ENCODE measurements at places on chromosomes 7 and 10. TPM values are rescaled to one million over a fixed set of nuclear protein-coding genes. Genes with fewer than 3 reads are reported as not detected.

Gene WIPF3
- 0.30 TPM for total RNA-seq

Gene OR2A12
- not detected for total RNA-seq

Gene COL13A1
- total RNA-seq, result 2.1 TPM

Gene GPR26
- total RNA-seq, result not detected

Gene GJD4
- total RNA-seq, result not detected

Gene LAMTOR4
- total RNA-seq, result 682 TPM

Gene AOAH
- 1.1 TPM for total RNA-seq

Gene TMEM236
- not detected for total RNA-seq

Gene LIPF
- total RNA-seq, result not detected

Gene SFMBT2
- 4.5 TPM for total RNA-seq

Gene ANXA8
- total RNA-seq, result 98.0 TPM

- no peak for DNase-seq
These were observed 27.8 kb downstream of the TMEM236 start for GRCh38 chr10:17779784-17780183.

DNA sequence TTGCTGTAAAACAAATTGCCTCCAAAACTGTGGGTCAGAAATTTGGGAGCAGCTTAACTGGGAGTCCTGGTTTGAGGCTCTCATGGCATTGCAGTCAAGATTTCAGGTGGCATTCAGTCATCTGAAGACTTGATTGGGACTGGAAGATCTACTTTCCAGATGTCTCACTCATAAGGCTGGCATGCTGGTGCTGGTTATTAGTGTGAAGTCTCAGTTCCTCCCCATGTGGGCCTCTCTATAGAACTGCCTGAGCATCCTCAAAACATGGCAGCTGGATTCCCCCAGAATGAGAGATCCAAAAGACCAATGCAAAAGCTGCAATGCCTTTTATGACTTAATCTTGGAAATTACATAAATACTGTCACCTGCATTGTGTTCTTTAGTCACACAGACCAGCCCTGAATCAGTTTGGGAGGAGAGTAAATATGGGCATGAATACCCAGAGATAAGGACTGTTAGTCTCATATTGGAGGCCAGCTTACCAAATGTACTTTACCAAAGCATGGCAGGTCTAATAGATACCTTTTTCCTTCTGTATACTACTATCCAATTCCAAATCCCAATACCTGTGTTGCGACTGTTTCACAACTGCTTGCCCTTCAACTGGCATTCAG, 6.5 kb upstream of the HERPUD2 start:
- no peak for DNase-seq

- DNase-seq, result no peak
These were observed 441.3 kb upstream of the MKI67 start for GRCh38 chr10:128567551-128567950.

DNA sequence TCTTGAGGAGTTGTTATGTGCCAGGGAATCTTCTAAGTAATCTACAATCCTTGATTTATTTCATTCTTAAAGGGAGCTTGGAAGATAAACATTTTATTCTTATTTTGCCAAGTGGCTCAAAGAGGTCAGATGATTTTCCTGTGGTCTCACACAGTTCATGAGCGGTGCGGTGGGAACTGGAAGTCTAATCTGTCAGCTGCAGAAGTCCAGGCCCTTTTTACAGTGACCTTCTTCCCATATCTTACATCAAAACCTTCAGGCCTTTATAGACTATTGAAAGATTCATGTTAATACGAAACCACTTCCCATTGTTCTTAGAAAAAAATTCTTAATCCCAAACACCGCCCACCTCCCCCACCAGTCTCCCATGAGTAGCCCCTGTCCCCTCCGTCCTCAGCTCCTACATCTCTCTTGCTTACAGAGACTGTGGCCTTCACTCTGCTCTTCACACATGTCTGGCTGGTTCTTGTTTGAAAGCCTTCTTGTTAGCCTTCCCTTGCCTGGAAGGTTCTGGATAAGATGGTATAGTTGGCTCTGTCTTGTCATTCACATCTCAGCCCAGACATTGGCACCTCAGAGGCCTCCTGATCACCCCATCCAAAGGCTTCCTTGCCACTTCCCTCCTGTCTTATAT, 61.5 kb downstream of the ITGA8 start:
- no peak for DNase-seq

DNA sequence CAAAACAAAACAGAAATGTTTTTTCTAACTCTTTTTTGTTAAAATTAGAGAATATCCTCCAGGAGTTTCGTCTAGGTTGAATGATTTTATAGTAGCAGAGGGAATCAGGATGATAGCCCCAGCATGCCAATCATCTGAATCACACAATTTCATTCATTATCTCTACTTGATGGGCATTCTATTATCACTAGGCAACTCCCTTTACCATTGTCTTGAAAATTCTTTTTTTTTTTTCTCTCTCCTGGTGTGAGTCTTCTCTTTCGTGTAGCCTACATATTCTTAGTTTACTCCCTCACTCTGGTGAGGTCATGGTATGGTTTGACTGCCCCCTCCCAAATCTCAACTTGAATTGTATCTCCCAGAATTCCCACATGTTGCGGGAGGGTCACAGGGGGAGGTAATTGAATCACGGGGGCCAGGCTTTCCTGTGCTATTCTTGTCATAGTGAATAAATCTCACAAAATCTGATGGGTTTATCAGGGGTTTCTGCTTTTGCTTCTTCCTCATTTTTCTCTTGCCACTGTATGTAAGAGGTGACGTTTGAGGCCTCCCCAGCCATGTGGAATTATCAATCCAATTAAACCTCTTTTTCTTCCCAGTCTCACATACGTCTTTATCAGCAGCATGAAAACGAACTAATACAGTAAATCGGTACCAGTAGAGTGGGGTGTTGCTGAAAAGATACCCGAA, 105.0 kb downstream of the OTUD1 start:
- no peak for DNase-seq

- no peak for DNase-seq
These were observed 28.6 kb downstream of the PDSS1 start for GRCh38 chr10:26725837-26726727.

- DNase-seq, result no peak
These were observed 2.0 kb upstream of the KMT2E start for GRCh38 chr7:105011831-105012502.

DNA sequence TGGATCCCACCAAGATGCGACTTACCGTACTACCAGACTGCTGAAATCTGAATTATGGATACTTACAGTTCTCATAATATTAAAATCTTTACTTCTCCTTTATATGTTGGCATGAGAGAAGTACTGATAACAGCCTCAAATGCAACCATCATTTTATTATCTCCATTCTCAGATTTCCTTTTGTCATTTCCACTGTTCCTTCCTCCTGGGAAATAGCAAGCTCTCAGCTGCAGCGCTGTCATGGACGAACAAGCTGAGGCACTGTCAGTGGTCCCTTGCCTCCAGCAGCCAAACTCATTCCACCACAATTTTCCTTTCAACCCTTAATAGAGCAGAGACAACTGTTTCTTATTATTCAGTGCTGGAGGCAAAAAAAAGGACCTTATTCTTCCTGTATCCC, 478.4 kb downstream of the ARL4A start:
- no peak for DNase-seq

DNA sequence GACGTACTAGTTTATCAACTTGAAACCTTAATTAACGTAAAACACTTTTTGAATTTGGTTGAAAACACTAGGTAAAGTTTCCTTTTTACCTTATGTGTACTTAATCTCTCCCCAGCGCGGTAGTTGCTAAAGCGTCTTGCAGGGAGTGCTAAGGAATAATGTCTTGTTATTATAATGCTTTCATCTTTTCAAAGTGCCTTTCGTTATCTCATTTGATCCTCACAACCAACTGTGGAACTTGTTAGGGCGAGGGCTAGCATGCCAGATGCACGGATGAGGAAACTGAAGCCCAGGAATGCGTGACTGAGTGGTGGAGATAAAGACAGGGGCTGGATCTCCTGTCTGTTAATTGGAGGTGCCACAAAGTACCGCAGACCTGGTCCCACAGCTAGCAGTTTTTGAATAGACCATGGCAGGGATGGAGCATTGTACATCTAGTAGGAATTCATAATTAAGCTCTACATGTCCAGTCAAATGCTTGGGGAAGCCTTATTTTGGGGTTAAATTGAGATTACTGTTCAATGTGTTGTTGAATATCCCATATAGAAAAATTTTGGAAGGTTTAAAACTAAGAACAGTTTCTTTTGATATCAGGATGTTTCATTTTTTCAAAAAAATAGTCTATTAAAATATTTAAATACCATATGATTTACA, 234.3 kb downstream of the SH2D4B start:
- no peak for DNase-seq

DNA sequence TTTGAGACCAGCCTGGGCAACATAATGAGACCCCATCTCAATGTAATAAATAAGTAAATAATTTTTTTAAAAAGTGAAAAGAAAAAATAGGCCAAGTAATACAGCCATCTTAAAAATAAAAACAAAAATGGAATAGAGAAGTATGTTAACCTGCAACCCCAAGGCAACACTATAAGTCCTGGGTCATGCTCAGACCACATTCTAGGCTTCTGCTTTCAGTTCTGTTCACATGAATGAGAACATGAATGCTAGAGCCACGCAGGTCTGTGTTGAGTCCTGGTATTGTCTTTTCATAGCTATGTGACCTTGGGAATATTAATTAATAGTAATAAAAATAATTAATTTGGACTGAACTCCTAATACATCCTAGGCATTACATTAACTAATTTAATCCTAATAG, 284.0 kb downstream of the AUTS2 start:
- no peak for DNase-seq

- DNase-seq, result no peak
These were observed 180.8 kb upstream of the CACNA2D1 start for GRCh38 chr7:82624337-82624736.

- DNase-seq, result no peak
These were observed 71.3 kb downstream of the ORC5 start for GRCh38 chr7:104136561-104136960.

DNA sequence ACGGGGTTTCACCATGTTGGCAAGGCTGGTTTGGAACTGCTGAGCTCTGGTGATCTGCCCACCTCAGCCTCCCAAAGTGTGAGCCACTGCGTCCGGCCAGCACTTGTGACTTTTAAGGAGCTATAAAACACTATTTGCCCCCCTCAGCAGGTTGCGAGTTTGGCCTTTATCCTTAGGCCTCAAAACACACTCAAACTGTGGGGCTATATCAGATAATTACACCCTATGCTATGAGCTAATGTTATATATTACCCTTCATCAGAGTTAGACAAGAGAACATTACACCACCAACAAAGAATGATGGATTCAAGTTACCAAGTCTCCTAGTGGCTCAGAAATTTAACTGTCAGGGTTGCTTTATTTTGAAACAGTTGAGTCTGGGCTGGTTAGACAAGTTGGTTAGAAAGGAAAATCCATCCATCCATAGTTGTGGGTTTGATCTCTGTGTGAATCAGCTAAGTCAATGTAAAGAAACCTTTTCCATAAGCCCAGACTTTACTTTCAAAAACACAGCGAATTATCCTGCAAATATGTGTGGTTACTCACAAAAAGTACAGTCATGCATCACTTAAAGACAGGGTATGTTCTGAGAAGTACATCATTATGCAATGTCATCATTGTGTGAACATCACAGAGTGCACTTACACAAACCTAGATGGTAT, 115.8 kb downstream of the SEMA3D start:
- no peak for DNase-seq

DNA sequence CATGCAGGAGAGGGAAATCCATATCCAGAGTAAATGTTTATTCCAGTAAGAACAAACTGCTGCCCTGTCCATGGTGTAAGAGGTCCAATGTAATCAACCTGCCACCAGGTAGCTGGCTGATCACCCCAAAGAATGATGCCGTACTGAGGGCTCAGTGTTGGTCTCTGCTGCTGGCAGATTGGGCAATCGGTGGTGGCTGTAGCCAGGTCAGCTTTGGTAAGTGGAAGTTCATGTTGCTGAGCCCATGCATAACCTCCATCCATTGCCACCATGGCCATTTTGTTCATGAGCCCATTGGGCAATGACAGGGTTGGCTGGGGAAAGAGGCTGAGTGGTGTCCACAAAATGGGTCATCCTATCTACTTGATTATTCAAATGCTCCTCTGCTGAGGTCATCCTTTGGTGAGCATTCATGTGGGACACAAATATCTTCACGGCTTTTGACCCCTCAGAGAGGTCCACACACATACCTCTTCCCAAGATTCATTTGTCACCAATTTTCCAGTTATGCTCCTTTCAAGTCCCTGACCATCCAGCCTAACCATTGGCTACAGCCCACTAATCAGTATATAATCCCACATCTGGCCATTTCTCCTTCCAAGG, 23.3 kb upstream of the PAPSS2 start:
- DNase-seq, result no peak

DNA sequence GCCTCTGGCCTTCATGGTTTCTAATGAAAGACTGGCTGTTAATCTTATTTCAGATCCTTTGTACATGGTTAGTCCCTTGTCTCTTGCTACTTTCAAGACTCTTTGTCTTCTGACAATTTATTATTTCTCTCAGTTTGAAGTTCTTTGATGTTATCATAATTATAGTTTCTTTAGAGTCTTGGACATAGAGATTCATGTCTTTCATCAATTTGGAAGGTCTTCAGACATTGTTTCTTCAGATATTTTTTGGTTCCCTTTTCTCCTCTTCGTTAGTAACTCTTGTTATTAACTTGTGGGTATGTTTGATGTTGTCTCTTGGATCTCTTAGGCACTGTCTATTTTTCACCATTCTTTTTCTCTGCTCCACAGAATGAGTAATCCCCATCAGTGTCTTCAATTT, 8.7 kb downstream of the ZNF37A start:
- no peak for DNase-seq

GRCh38 chr7:98855610-98856422, 14.0 kb downstream of the TMEM130 start:
- no peak for DNase-seq

DNA sequence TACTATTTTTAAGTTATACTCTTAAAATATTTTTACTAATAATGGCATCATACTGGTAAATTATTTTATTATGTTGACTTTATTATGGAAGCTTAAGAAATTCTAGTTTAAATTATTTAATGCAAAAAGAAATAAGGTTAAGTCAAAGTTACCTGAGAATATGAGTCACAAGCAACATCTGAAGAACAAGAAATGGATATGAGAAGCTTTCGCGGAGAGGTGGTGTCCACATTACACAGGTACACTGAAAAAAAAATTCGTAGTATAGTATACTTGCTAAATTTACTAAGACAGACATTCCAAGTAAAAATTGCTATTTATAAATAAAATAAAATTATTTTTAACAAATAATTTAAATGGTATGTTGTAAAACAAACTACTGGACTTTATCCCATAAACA, 143.8 kb downstream of the AVL9 start:
- no peak for DNase-seq

DNA sequence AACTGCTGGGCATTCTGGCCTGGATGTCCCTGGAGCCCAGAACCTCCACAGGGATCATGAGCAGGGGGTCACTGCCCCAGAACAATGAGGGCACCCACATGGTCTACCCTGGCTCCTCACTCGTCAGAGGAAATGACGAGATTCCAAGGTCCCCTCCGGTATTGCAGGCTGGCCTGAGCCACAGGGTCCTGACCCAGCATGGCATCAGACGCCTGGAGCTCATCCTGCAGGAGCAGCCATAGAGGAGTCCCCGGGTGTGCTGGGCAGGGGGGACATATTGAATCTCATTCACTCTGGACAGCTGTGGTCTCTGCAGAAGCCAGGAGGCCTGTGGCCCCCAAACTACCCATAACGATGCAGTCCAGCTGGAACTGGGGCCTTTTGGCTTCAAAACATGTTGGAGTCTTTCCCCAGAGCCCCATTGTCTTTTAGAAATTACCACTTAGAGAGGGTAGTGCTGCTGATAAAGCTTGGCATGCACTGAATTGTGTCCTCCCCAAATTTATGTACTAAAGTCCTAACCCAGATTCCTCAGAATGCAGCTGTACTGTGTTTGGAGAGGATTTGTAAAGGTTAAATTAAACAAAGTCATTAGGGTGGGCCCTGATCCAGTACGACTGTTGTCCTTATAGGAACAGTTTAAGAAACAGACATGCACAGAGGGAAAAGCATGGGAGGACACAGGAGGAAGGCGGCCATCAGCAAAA, 27.7 kb downstream of the ANXA8 start:
- peak; percentile 56 for DNase-seq
